ENCODE measurements at places on chromosomes 2 and 18.

DNA sequence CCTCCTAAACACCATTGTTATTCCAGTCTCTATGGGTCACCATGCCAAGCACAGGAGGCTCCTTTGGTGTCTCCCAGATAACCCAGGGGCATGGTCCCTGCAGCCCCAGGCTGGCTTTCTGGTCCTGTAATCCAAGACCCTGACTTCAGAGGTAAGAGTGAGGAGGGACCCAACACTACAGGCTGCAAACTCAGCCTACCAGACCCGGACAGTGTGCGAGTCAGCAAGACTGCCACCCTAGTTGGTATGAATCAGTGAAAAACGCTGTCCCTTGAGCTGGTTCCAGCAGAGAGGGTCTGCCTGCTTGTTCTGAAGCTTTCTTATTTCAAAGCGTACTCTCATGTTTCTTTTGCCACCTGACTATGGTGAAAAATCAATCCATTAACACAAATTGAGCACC lies 47.6 kb upstream of the ZFP36L2 start:
- no peak for DNase-seq

DNA sequence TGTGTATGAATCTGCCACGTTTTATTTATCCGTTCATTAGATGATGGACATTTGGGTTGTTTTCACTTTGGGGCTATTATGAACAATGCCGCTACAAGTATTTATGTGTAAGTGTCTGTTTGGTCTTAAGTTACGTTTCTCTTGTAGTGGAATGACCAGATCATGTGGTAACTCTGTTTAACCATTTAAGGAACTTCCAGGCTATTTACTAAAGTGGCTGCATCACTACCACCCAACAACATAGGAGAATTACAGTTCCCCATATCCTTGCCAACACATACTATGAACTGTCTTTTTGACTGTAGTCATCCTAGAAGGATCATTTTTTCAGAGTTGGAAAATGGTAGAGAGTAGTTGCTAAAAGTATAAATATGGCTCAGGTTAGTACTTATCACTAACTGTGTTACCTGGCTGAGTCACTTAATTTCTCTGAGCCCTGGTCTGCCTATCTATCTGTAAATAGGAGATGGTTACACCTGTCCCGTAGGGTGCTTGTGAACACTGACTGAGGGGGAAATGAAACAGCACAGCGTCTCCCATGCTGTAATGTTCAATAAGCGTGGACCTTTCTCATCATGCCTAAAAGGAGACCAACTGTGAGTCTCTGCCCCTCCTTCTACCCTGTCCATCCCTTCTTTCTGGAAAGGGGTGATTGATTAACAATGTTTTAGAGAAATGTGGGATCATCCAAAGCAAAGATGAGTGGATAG lies 103.1 kb downstream of the SH3RF3 start:
- DNase-seq = no peak

GRCh38 chr18:77337604-77338003 lies 88.0 kb downstream of the GALR1 start:
- DNase-seq = no peak

DNA sequence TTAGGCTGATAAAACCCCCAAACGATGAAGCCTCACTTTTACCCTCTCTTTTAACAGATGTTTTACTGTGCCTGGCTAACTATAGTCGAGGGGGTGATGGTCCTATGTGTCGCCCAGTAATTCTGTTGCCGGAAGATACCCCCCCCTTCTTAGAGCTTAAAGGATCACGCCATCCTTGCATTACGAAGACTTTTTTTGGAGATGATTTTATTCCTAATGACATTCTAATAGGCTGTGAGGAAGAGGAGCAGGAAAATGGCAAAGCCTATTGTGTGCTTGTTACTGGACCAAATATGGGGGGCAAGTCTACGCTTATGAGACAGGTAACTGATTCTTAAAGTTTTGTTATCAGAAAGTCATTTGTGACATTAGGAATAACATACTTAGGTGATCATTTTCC lies 20.4 kb downstream of the MSH6 start:
- no peak for DNase-seq

GRCh38 chr2:45855374-45855773 lies 203.9 kb downstream of the PRKCE start:
- DNase-seq = no peak

DNA sequence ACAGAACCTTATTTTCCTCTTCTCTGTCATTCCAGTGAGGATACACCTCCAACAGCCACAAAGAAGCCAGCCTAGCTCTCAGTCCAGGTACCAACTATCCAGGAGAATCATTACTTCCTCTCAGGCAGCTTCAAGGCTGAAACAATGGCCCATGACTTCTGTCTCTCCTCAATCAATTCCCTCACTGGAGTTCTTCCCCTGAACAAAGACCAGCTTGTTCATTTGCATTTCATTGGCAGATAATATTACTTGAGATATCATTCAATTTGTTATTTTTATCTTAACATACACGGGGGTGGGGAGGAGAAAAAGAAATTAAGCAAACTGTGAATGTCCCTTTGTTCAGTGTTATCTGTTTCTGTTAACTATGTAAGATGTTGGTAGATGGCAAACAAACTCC lies 44.0 kb downstream of the CCDC141 start:
- no peak for DNase-seq

DNA sequence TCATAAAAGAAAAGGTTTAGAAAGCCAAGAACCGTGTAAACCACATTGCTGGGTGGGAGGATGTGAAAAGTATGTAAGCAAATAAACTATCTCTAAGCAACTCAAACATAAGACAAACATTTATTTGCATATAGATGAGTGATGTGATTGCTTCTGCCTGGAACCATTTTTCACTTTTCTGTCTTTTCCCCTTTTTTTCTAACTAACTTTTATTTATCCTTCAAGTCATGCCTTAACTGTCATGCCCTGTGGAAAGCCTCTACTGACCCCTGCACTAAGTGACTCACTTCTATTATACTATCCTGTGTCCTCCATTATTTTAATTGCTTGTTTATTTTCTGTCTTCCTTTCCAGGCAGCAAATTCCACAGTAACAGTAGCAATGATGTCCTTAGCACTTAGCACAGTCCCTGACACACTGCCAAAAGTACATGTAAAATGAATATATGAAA lies 87.5 kb upstream of the CTAGE1 start:
- no peak for DNase-seq

GRCh38 chr2:183123117-183123958 lies 905 bp upstream of the NUP35 start:
- DNase-seq = no peak

DNA sequence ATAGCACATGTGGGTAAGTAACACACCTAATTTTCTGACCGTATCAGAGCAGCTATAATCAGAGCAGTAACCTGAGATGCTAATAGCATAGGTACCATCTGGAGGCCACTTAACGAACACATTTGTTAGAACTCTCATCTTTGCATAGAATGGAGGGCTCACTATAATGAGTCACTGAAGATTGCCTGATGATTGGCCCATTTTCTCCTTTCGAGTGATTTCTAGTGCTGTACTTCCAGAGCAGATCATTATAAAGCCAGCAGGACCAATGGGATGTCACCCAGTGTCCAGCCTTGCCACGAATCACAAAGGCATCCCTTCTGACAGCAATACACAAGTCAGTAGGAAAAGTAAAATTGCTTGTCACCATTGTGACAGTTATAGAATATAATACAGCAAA lies 81.7 kb upstream of the REV1 start:
- no peak for DNase-seq

DNA sequence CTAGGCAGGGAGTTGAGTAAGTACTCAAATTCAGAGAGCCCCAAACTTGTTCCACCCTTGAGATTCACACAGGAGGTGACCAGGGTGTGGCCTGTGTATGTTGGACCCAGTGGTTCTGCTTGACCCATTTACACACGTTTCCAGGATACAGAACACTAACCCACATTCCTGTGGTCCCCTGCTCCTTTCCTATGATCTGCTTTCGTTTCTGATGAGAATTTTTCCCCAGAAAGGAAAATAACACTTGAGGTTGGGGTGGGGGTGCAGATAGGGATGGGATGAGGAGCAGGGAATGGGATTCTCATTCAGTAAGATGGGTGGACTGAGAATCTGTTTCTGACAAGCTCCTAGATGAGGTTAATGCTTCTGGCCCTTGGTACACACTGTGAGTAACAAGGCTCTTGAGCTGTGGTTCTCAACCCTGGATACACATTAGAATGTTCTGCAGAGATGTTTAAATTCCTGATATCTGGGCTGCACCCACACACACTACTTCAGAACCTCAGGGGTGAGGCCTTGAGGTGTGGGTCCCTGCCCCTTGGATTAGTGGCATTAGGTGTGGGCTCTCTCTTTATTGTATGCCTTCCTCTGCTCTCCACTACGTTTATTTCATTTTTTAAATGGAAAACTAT lies 58.4 kb downstream of the TPGS2 start:
- DNase-seq = no peak

DNA sequence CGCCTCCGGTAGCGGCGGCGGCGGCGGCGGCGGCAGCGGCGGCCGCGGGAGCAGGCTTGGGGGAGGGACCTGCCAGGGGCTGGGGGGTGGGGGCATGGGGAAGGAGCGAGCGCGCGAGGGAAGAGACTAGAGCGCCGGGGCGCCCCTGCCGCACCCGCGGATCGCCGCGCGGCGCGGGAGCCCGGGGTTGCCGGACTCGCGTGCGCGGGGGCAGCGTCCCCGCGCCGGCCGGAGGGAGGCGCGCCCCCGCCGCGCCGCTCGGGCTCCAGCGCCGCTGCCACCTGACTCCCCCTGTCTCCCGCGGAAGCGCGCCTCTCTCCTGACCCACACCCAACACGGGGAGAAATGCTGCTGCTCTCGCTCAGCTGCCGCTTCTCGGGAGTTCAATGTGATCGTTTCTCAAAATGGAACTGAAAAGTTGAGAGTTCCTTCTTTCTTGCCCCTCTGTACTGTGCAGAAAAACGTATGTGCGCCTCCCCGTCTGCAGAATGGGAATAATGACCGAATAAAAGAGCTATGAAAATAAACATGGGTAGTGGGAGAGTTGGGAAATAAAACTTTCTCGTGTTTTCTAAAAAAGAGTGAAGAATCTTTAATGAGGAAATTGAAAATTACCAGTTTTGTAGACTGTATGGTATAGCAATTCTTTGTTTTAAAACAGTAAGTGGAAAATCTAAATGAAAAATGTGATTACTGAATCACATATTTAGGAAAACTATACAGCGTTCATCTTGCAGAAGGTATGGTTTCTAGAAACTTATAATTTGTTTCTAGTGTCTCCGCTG lies 455 bp upstream of the TLK1 start:
- DNase-seq = peak; percentile 88

DNA sequence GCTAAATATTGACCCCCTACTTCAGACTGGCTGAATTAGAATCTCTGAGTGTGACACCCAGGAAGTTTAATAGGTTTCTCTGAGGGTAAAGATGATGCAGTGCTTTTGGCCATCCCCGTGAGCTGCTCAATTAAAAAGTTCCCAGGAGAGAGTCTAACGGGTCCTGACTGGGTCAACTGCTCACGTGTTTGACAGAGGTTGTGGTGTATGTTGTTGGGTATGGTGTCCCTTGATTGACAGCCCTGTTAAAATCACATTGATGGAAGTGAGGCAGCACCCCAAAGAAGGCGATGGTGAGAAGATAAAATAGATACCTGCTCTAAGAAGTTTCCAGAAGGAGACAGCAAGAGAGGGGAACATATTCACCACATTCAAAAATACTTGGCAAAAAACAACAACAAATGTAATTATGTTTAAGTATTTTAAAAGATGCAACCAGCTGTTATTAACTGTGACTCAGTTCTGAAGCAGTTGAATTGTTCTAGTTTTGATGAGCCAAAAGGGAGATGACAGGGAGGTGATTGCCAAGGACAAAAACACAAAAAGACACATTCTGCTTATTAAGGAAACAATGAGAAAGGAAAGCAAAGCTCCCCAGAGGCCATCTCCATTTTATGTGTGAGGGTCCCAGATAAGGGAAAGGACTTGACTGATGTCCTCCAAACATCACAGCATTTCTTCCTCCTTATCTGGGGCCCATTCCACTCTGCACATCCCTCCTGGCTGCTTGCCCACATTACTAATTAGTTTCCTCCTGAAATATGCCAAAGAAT lies 11.5 kb upstream of the GMCL1 start:
- DNase-seq = no peak

GRCh38 chr2:69680001-69680675 lies 36.6 kb upstream of the AAK1 start:
- DNase-seq = no peak

- DNase-seq = no peak
These were observed 88.0 kb downstream of the PLEKHA3 start for GRCh38 chr2:178568227-178568626.

GRCh38 chr2:106026271-106027190 lies 167.6 kb downstream of the UXS1 start:
- DNase-seq = no peak

- no peak for DNase-seq
These were observed 204.9 kb upstream of the SALL3 start for GRCh38 chr18:78774741-78775141.

DNA sequence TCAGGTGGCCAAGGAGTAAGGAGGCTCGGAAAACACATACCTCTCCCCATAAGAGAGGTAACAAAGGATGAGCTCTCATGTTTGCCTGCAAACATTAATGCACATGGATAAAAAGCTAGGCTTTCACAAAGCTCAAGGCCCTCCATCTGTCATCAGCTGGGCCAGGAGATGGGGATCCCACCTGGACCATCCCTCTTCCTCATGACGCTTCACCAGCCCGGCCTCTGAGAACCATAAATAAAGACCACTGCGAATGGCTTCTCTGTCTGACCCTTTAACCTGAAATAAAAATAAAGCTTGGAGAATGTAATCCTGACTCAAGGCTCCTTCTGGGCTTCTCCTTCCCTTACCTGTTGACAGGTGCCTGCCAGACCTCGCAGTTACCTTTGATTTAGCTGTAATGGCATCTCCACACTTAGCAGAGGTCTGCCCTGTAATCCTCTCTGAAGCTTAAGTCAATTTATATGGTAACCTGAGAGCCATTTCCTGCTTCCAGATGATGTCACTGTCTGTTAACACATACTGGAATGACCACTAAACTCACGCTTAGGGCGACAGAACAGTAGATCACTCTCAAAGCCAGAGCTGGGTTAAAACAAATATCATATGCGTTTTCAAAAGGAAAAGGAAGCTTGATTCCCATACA lies 29.3 kb upstream of the FOXI3 start:
- DNase-seq = no peak

DNA sequence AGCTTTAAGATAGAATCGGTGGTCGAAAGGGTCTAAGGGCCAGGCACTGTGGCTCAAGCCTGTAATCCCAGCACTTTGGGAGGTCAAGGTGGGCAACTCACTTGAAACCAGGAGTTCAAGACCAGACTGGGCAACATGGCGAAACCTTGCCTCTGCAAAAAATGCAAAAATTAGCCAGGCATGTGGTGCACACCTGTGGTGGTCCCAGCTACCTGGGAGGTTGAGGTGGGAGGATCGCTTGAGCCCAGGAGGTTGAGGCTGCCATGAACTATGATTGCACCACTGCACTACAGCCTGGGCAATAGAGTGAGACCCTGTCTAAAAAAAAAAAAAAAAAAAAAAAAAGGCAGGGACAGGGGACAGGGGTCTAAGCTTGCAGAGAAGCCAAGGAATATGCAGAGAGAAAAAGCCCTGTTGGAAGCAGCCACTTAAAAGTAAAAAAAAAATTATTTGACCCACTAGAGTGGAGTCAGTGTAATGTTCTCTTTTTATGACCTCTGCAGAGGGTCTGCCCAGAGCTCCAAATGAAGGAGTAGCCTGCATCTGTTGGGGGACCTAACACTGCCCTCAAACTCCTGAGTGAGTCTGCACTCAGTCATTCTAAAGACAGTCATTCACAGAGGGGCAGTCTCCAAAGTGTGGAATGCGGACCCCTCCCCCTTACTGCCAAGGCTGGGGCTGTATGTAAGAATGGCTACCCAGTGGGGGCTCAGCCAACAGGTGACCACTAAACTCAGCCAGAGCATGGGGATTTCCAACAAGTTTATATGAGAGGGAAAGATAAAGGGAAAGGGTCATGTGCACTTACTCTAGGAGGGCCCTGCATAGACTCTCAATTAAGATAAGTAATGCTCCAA lies 118.5 kb upstream of the CDCA7 start:
- no peak for DNase-seq

- no peak for DNase-seq
These were observed 147.9 kb downstream of the GALNT3 start for GRCh38 chr2:165645930-165646831.
